ENCODE measurements at places on chromosomes 13 and 19.

DNA sequence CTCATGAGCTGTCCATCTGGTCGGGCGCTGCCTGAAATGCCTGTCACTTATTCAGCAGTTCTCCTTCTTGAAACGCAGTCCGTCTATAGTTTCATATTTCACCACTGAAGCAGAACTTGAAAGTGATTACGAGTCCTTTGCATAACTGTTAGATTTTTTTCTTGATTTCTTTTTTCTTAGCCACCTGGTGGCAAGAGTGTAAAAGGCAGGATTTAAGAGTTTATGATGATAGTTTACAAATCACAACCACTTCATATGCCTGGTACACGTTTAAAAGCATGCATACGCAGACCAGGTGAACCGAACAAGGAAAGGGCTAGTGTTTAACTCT is 45.8 kb downstream of the GGACT start:
- DNase-seq = no peak

DNA sequence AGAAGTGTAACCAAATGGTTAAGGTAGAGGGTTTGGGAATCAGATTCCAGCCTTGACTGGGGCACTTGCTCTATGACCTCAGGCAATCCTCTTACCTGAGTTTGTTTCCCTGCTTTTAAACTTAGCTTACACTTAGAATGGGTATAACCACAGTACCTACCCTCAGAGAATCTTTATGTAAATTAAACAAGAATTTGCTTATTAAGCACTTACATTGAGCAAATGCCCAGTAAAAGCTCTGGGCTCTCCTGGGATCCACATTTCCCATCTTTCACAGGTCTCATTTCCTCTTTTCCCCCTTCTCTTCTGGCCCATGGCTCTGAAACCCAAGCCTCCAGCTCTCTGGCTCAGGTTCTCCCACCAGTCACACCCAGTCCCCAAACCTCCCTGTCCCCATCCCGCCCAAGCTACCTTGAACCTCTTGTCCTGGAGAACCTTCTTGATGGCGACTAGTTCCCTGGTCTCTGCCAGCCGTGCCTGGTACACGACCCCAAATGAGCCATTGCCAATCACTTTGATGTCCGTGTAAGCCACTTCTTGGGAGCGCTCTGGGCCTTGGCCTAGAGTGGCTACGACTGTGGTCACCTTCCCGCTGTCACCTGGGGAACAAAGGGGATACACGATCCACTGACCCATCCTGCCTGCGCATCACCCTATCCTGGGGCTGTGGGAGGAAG is 2.7 kb downstream of the GSK3A start:
- DNase-seq = no peak

DNA sequence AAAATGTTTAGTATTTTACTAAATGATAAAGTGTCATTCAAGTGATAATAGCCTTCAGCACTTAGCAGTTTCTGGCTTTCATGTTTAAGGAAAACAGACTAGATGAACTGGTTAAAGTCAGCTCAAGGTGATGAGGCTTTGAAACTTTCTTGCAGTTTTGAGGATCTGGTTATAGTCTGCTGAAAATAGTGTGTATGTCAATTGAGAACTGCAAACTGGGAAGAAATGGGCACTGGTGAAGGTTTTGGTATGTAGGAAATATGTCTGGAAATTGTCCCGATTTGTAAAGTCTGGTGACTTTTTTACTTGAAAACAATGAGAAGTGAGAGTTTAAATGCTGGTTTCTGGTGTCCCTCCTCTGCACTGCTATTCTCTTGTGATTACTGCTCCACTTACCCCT is 36.8 kb upstream of the SOX21 start:
- DNase-seq = no peak

DNA sequence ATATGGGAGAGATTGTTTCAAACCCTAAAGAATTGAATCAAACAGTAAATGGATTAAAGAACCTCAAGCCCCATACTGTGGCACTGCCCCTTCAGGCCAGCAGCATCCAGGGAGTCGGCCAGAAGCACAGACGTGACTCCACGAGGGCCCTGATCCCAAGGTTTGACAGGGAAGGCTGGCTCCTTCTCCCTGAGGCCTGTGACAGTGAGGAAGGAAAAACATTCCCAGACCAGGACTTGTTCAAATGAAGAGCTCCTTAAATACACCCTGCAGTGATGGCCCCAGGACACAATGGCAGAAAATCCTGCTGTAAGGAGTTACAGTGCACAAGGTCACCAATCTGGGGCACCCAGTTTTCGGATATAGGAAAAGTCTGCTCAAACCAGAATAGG is 91.0 kb downstream of the COL4A1 start:
- no peak for DNase-seq

DNA sequence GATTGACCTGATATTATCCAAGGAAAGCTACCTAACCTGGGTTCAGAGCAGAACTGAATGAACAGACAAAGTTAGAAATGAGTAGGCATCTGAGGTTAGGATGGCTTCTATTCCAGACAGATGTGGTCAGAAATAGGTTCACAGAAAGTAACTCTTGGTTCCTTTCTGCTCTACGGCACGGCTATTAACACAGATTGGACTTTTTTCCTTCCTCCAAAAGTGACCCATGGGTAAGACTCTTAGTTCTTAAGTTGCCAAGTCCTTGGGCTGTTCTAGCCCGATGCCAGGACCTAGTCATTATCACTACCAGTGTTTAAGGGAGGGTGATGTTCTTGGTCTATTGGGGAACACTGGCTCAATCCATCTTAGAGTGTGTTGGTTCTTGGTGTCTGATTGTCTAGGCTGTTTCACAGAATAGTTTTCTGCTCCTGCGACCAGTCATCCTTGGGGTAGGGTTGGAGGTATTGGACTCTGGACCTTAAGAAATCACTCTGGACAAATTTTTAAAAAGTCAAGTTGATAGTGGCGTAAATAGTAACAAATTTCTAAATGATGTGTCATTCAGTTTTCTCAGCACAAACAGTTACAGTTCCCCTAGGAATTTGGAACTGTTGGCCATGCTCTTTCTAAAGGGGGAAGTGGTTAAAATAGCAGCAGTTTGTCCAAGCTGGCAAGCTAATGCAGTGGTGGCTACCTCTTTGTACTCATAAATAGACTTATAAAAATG is 60.1 kb upstream of the MYCBP2 start:
- DNase-seq = no peak

DNA sequence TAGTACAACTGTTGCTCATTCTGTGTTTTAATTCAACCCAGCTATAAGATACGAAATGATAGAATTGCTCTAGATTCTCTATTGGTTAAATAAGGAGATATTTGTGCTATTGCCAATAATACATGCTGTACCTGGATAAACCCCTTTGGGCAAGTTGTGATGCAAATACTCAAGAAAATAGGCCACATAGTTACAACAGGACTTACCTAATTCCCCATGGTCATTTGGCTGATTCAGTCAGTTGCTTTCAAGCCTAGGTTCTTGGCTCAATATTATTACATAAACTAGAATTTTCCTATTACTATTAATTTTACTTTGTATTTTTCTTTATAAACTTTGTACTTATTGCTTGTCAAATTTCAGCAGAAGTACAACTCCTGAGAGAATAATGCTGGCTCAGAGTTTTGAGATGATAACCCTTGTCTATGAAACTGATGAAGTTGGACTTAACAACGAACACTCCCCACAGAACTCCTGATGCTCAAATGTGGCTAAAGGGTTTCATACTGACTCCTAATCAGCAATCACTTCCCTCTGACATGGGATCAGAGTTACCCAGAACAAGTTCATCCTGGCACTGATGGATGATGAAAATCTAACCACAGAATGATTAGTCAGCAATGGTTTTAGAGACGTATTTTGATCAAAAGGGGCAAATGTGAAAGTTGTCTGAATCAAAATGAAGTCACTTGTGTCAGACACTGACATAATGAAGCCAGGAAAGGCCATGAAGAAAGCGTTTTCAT is 221.1 kb downstream of the ITGBL1 start:
- no peak for DNase-seq

- DNase-seq = no peak
Measured at GRCh38 chr13:26442541-26442940, 114.9 kb upstream of the WASF3 start.

DNA sequence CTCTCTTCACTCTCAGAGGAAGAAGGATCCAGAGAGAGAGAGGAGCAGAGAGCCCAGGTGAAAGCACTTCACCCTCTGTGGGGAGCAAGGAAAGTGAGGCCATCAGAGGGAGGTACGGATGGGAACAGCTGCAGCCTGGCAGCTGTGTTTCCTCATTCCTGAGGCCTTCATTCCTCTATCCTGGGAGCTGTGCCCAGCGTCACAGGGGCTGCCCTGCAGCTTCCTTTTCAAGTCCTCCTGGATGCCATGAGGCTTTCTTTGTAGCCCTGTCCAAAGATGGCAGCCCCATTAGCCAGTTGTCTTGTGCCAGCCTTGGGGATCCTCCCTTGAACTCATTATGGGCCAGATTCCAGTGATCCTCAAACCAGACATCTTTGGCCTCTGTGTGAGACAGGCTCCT is 76.8 kb upstream of the PCDH8 start:
- no peak for DNase-seq

DNA sequence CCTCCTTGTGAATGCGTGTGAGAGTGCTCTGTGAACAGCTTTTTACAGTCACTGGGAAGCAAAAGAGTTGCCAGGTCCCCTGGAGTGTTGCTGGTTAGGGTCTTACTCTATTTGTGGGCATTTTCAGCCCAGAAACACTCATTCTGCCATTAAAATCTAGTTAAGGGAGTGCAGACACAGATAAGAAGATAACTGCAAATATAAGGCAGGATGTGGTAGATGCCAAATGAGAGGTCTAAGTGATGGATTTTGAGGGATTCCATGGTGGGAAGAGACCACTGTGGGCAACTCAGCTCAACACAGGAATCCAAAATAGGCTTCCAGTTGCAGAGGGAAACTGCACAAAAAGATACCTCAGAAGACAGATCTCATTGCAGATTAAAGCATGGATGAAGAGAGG is 54.5 kb upstream of the KL start:
- no peak for DNase-seq

GRCh38 chr19:43460362-43461016 is 4.9 kb downstream of the LYPD3 start:
- no peak for DNase-seq

GRCh38 chr13:20778311-20778710 is 4.5 kb upstream of the EEF1AKMT1 start:
- DNase-seq = no peak

- DNase-seq = no peak
Measured at GRCh38 chr13:48977973-48978372, 2.3 kb downstream of the FNDC3A start.

DNA sequence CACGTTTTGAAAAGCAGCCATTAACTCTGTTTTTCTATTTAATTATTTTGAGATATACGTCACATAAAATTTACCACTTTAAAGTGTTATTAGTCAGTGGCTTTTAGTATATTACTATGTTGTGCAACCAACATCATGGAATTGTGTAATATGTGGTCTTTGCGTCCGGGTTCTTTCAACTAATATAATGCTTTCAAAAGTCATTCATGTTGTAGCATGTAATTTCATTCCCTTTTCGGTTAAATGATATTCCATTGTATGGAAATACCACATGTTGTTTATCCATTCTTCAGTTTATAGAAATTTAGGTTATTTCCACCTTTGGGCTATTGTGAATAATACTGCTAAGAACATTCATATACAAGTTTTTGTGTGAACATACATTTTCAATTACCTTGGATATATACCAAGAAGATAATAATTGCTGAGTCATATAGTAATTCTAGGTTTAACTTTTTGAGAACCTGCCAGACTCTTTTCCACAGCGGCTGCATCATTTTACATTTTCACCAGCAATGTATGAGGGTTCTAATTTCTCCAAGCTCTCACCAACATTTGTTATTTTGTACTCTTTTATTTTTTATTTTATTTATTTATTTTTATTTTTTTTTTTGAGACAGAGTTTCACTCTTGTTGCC is 28.1 kb upstream of the CLDN10 start:
- DNase-seq = no peak

GRCh38 chr13:38713046-38713445 is 26.2 kb downstream of the FREM2 start:
- no peak for DNase-seq

- no peak for DNase-seq
Measured at GRCh38 chr13:29858667-29859066, 8.2 kb upstream of the UBL3 start.

DNA sequence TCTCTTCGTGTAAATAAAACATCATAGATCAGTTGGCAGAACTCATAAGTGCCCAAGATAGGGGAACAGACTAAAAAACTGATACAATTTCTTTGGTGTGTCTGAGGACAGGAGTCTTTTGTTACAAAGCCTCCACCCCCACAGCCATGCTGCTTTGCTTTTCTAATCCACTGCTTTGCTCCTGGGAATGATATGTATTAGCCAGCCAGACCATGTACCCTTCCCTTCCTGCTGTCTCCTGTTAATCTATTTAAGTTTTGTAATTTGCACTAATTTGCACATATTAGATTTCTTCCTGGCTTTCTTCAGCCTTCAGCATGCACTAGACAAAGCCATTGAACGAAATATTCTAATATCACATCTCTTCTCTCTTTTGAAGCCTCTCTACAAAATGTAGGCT is 130.5 kb downstream of the MAB21L1 start:
- DNase-seq = no peak

- no peak for DNase-seq
Measured at GRCh38 chr13:106680796-106681472, 113.0 kb upstream of the ARGLU1 start.

DNA sequence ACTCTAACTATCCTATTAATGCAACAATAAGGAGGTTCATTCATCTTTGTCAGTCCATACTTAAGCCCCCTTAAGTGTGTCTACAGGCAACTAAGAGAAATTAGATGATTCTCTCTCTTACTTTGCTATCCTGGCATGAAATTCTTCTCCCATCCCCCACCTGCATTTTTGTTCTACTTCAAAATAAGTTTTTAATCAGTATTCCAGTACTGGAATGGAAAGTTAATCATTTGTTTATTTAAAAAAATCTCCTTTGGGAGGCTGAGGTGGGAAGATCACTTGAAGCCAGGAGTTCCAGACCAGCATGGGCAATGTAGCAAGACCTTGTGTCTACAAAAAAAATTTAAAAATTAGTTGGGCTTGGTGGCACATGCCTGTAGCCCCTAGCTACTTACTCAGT is 222.1 kb downstream of the MZT1 start:
- no peak for DNase-seq

- no peak for DNase-seq
Measured at GRCh38 chr19:38389101-38389925, 816 bp downstream of the SPRED3 start.

DNA sequence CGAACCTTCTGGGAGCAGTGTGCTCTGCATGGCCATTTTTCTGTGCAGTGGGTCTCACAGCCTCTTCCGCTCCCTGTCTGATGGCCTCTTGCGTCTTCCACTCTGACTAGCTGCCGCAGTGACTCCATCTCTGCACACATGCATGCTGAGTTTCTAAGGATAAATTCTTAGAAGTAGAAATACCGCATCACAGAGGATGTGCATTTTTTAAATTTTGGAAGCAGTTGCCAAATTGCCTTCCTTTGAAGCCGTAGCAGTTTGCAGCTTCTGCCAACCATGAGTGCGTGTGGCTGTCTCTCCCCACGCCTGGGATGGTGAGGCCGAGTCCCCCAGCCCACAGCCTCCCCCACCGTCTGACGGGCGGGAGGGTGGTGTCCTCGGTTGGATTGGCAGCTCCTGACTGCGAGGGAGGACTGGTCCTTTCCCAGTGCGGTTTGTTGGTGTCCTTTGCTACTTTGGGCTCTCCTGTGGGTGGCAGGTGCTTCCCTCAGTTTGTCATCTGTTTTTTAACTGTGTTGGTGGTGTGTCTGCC is 9.8 kb downstream of the FZR1 start:
- no peak for DNase-seq

GRCh38 chr13:24700539-24700938 is 20.3 kb downstream of the ATP12A start:
- DNase-seq = no peak

- no peak for DNase-seq
Measured at GRCh38 chr13:86462011-86462410, 662.8 kb upstream of the SLITRK6 start.

Data from stimulated activated CD8-positive, alpha-beta memory T cell treated with anti-CD3 and anti-CD28 coated beads, Interleukin-4, amount 100 ng/mL, for 4 hours (primary cell).